ENCODE measurements at places on chromosomes 12 and 14.

DNA sequence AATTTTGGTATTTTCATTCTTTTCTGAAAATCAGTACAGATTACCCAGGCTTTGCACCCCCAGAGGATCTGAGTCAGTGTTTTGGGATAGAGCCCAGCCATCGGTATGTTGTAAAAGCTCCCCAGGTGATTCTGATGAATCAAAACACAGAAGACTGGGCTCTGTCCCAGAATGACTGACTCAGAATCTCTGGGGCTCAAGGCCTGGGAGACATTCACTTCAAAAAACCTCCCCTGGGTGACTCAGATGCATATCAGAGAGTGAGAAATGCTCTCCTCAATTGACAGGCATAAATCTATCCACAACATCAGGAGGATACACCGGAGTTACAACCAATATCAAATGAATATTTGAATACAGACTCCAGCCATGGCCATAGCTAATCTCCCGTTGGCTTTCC, 32.6 kb downstream of the SLC35F4 start:
- DNase-seq = peak; percentile 97

- DNase-seq = no peak
Measured at GRCh38 chr14:33844118-33844517, 106.8 kb downstream of the EGLN3 start.

DNA sequence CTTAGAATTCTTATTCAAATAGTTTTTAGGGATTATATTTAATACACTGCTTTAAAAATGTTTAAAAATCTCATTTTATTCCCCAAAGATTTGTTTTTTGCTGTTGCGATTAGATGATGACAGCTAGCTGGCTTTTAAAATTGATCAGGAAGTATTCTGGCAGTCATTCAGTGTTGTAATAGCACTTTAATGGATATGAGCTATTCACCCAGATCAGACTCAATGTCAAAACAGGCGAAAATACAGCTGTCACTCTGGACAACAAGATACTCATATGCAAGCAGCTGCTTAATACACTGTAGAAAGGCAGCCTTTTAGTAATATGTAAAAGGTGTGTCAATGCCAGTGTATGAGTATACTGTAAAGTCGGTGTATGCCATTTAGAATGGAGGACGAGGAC, 91.7 kb downstream of the NPAS3 start:
- DNase-seq = no peak

GRCh38 chr12:111193496-111193895, 175.4 kb downstream of the PHETA1 start:
- no peak for DNase-seq

DNA sequence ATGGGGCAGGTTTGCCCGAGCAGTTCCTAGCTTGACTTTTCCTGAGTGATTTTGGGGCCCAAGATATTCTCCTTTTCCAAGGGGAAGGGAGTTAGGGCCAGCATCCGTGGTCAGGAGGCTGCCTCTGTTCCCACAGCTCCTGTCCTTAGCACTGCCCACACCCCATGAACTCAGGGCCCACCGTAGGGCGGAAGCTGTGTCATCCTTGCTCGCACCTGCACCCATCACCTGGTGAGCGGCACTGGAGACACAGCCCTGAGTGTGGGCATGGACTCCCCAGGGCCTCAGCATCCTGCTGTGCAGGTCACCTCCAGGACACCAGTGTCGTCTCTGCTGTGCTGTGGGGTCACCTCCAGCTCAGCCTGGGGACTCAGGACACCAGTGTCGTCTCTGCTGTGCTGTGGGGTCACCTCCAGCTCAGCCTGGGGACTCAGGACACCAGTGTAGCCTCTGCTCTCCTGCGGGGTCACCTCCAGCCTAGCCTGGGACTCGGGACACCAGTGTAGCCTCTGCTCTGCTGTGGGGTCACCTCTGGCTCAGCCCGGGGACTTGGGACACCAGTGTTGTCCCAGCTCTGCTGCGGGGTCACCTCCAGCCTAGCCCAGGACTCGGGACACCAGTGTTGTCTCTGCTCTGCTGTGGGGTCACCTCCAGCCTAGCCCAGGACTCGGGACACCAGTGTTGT, 322.9 kb downstream of the ADGRD1 start:
- no peak for DNase-seq

- no peak for DNase-seq
Measured at GRCh38 chr12:87406926-87407325, 622.3 kb downstream of the C12orf50 start.

DNA sequence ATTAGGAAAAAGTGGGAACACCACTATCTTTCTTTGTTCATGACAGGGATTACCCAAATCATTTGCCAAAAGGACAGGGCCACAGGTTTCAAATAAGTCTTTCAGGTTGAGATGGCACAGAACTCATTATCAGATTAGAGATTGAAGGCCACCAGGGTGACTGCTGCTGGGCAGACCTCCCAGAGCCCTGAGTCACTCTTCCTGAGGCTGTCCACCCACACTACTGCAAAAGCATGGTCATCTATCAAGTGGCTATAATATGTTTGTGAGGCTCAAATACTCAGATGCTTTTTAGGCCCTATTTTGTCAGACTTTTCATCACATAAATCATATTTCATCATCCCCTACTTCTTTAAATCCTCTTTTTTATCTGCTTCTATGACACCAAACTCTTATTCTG, 155.3 kb upstream of the CCDC196 start:
- DNase-seq = peak; percentile 6

- peak; percentile 36 for DNase-seq
Measured at GRCh38 chr14:54567224-54567638, 303 bp downstream of the SAMD4A start.

DNA sequence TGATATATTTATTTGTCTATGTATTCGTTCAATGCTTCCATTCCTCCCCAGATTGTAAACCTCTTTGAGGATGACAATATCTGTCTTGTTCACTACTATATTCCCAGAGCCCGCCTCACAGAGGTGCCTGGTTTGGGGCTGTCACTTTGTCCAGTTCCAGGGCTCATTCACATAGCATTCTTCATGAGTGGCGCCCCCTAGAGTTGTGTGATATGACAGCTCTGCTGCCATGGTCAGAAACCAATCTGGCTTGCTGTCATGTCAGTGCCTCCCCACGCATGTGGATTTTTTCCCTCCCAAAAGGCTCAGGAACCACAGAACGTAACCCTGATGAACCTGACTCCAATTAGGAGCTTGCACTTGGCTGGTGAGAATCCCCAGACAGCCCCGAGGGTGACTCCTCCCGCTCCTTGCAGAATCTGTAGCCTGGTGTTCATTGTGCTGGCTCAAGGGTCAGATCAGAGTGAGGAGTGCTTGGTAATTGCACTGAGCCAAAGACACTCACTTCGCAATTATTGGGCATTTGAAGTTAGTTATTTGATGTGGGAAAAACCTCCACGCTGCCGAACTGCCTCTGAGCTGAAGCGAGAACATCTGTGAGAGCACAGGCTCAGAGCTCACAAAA, 145.5 kb downstream of the PTPN11 start:
- DNase-seq = no peak

GRCh38 chr12:116153983-116154382, 123.5 kb downstream of the MED13L start:
- DNase-seq = no peak

GRCh38 chr12:65896743-65897142, 72.5 kb downstream of the HMGA2 start:
- no peak for DNase-seq

DNA sequence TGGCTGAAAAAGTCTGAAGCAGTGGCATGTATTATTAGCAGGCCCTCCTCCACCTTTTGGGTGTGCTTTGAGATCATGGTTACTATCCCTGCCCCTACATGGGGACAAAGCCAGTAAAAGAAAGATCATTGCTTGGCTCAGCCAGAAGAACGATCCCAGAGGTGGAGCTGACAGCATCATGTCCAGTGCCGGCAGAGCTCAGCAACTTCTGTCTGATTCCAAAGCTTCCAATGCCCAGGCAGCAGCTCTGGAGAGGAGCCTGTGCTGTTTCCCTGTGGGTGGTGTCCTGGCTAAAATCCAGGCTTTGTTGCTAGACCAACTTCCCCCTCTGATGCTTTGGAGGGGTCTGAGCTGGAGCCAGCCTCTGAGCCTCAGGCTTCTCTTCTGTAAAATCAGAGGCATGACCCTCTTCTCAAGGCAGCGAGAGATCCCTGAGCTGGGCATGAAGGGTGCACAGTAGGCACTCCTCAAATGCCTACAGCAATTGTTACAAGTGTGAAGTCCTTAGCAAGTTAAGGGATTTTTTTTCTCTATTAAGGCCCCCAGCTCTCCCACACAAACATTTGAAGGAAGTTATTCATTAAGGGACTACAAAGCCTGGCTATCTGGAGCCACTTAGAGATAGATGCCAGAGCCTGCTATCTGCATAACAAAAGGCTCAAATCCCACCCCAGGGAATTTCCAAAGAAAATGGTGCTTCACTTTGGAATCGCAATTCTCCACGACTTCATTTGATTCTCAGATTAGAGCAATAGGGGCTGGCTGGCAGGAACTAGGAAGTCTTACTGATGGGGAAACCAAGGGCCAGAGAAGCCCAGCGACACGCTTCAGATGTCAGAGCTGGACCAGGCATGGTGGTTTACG, 10.9 kb upstream of the GSC start:
- no peak for DNase-seq

DNA sequence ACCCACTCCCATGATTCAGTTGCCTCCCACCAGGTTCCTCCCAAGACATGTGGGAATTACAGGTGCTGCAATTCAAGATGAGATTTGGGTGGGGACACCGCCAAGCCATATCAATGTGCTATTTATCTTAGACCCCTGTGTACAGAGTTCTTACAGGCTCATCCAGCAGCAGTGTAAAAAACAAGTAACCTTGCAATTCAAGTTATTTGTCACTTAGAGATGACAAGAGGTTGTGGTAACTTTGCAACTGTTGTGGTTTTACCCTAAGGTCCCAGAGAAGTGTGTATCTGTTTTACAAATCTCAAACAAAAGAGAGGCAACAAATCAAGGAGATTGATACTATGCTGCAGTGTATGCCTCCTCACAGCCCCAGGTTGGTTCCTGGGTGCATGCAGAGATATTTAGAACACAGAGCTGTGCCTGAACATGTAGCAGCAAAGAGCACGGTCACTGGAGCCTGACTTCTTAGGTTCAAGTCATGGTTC, 11.5 kb upstream of the HELB start:
- no peak for DNase-seq

GRCh38 chr12:132475304-132476037, 14.5 kb upstream of the FBRSL1 start:
- no peak for DNase-seq

DNA sequence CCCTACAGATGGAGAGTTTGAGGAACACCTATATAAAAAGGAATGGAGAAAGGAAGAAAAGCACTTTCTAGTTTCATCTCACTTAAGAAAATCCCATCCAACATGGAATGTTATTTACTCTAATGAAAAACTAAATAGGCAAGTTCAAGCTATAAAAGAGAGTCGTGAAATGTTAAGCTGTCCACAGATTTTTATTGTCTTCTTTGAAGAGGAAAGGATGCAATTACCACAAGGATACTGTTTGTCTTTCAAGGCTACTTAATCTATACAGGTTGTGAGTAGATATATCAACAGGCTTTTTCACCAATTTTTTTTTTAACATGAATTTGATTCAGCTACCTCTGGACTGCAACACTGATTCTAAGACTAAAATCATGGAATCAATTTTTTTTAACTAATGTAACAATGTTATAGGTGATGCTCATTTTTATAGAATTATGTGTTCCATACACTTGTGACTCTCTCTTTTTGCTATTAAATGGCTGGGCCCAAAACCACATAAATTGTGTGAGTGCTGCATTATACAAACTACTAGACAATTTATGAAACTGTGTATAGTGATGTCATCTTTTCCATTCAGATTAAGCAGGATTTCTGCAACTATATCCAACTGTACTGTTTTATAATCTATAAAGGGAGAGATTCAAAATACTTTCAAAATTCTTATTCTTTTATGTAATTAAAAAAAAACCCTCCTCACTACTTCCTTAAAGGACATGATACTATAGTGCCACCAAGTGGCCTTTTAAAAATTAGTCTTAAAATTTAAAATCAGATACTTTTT, 26.8 kb upstream of the BMAL2 start:
- peak; percentile 58 for DNase-seq

- DNase-seq = no peak
Measured at GRCh38 chr12:98752726-98753125, 107.6 kb downstream of the APAF1 start.

DNA sequence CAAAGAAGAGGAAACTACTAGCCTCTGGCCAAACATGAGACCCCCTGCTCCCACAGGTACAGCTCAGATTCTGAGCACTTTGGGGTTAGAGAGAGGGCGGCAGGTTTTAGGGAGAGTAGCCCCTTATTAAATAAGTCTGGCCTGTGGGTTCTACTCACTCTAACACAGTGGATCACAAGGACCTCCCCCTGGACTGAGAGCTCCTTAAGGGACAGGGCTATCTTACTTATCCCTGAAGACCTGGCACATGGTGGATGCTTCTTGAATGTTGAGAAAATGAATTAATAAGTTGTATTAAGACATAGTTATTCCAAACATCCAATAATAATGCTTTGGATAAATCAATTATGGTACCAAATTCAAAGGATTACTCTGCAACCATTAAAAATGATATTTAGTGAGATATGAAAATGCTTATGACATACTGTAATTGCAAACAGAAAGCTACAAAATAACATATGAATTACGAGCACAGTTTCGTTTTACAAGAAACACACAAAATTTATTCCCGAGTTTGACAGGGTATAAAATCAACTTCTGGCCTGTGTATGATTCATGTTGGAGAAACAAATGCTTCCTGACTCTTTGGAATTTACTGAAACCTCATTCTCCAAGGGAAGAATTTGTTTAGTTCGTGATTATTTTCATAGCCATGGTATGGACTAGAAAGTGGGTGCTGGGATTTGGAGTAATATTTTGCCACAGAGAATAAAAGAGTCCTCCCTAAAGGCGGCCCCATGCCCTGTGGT, 59.3 kb upstream of the BDKRB2 start:
- peak; percentile 50 for DNase-seq

GRCh38 chr12:12714276-12715021, 2.7 kb upstream of the CDKN1B start:
- peak; percentile 33 for DNase-seq

DNA sequence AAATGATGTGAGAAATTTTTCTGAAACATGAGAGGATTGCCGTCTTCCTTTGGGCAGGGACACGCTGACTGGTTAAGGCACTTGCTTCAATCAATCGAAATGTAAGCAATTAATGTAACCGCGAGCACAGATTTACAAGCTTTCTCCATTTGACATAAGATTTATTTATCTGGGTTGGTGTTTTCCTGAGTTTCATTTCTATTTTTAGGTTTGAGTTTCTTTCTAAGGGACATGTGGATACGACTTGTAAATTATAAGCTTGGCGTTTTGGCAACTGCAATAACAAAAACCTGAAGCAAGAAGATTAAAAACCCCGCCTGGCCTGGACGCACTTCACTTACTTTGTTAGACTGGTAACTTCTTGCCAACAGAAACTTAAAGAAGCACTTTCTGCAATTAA, 20.3 kb upstream of the SINHCAF start:
- no peak for DNase-seq

DNA sequence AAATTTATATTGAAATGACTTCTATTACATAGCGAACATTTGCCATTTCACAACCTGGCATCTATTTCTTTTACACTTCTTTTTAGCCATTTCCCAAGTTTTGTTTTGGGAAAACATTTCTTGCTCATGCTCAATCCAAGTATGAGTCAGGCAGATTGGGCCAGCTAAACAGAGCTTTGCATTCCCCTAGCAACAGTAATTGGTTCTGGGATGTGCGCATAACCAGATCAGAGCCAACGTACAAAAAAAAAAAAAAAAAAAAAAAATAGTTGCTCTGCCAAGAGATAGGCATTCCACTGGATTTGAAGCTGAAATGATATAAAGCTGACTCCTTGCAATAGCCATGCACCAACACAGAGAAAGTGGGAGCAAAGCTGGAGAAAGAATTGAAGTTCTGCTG, 37.5 kb downstream of the PLCZ1 start:
- DNase-seq = peak; percentile 4

- DNase-seq = peak; percentile 28
Measured at GRCh38 chr12:108525681-108526080, 10.6 kb downstream of the FICD start.

GRCh38 chr12:82783435-82783834, 96.7 kb downstream of the TMTC2 start:
- DNase-seq = no peak
